ENCODE measurements at places on chromosomes 4 and X. TPM values are rescaled to one million over a fixed set of nuclear protein-coding genes. Genes with fewer than 3 reads are reported as not detected.

The COX7B2 gene
- not detected for total RNA-seq

- DNase-seq = peak; percentile 66
Measured at GRCh38 chr4:2462218-2462991, 6.5 kb upstream of the RNF4 start.

- no peak for DNase-seq
Measured at GRCh38 chr4:8656711-8657380, 64.3 kb downstream of the CPZ start.

DNA sequence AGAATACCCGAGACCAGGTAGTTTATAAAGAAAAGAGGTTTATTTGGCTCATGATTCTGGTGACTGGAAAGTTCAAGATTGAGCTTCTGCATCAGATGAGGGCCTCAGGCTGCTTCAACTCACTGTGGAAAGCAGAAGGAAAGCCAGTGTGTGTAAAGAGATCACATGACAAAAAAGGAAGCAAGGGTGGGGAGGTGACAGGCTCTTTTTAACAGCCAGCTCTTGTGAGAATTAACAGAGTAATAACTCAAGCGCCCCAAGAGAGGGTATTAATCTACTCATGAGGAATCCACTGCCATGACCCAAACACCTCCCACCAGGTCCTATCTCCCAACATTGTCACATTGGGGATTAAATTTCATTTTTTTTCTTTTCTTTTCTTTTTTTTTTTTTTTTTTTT, 6.3 kb upstream of the YIPF6 start:
- no peak for DNase-seq

DNA sequence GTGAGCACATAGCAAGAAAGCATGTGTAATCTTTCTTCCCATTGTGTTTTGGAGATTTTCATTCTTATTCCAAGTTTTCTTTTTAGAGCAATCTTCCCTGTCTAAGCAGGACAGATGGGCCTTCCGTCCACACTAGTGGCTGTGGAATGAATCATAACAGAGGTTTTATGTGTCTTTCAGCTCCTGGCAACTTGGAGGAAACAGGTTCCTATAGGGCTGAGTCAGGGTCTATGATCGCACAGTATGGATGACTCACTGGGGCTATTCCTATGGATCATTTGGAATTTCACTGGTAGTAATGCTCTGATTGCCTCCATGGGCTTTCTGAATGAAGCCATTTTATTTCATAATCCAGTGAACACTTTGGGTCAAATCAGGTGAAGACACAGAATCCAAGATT, 51.8 kb upstream of the CBLL2 start:
- DNase-seq = no peak

GRCh38 chr4:149985981-149986380, 92.3 kb upstream of the DCLK2 start:
- DNase-seq = no peak
